ENCODE measurements at places on chromosomes 12 and 14.
A peak's percentile ranks its signal among the peaks of the same experiment; 100 is the strongest.

DNA sequence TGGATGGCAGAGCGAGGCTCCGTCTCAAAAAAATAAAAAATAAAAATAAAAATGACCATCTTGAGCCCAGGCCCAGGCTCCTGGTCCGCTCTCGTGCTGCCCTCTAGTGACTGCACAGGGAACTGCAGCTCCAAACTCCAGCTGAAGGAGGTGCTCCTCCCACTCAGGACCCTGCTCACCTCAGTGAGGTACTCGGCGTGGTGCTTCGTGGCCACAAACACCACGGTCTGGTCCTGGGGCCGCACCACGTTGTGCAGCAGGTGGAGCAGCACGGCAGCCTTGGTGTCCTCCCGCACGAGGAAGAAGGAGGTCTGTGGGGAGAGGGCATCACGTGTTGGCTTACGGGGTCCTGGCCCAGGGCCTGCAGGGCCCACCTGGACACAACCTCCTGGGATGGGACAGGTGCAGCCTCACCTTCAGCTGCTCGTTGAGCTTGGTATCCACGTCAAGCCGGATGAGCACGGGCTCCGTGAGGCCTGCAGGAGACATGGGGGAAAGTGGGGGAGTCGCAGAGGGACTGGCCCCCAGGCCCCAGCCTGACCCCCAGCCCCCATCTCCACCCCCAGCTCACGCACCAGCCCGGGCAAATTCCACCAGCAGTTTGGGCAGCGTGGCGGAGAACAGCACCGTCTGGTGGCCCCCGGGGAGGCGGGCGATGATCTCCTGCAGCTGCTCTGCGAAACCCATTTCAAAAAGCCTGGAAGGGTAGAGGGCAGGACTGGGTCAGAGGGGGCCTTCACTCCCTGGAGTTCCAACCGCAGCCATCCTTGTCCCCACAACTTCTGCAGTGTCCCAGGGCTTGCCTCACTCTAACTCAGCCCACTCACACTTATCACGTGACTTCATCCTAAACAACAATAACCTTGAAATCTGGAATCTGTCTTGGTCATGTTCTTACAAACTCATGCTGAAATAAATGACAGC is 10.6 kb downstream of the DDX54 start:
- DNase-seq: peak; percentile 71

- DNase-seq: no peak
Observed at GRCh38 chr14:38502239-38502638, 246.3 kb upstream of the CLEC14A start.

GRCh38 chr12:31008241-31008761 is 65.4 kb upstream of the DDX11 start:
- DNase-seq: no peak

- DNase-seq: peak; percentile 54
Observed at GRCh38 chr14:75577729-75578101, 705 bp upstream of the FLVCR2 start.

DNA sequence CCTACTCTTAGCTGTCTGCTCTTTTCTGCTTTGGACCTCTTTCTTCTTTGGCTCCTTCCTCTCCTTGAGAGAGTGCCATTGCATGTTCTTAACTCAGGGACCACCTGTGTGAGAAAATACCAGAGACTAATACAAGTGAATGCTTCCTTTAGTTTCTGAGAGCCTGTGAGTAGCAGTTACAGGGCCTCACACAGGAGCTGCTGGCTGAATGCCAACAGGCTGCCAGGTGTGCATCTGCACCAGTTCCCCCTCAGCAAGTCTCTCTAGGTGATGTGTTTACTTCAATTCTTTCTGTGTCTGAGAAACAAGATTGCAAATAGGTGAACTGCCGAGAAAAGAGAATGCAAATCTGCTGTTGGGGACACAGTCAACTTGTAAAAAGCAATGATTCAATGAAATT is 108.2 kb downstream of the STXBP6 start:
- no peak for DNase-seq
